Spleen (tissue), 13 donors: ENCODE measurements at places on chromosomes 16 and 17. TPM values are rescaled to one million over a fixed set of nuclear protein-coding genes. Genes with fewer than 3 reads are reported as not detected.

DNA sequence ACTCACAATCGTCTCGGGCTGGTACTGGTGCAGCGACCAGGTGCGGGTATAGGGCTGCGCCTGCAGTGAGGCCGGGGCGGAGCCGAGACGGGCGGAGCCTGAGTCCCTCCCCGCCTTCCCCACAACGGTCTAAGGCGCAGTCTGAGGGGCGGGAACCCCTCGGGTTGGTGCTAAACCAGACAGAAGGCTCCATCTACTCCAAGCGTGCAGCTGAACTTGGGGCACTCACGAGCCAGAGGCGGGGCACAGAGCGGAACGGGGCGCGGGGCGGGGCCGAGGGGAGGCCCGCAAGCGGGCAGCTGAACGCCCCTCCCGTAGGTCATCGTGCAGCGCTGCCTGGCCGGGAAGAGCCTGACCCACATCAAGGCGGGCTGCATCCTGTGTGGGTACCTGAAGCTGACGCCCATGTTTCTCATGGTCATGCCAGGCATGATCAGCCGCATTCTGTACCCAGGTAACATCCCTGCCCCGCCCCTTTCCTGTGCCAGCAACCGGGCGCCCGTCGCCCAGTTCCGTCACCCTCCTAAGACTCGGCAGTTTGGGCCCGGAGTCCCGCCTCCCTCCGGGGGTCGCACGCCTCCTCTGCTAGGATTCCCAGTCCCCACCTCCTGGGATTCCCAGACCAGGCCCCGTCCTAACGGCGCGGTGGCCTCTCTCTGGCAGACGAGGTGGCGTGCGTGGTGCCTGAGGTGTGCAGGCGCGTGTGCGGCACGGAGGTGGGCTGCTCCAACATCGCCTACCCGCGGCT, 5.0 kb downstream of the SLC5A2 start:
- peaks cover 31% of the 10 kb centered on the region for H3K36me3 ChIP-seq
- peaks cover 8% of the 10 kb centered on the region for H3K4me1 ChIP-seq
- DNase-seq: peak; percentile 93

Gene CDYL2
- 18.0 TPM for total RNA-seq

Gene MAP1LC3B
- total RNA-seq: 61.7 TPM

DNA sequence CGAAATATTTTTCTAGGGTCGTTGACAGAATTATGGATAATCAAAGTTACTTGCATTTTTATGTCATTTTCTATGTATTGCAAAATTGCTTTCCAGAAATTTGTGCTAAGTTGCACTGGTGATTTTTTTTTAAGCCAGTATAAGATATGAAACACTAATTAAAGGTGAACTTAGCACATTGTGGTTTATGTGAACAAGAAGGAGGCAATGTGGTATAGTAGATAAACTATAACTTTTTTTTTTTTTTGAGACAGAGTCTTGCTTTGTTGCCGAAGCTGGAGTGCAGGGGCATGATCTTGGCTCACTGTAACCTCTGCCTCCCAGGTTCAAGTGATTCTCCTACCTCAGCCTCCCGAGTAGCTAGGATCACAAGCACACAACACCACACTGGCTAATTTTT, 13.2 kb downstream of the DGKE start:
- no peak overlapping the region for H3K27ac ChIP-seq
- peaks cover 3% of the 10 kb centered on the region for H3K4me1 ChIP-seq
- peaks cover 11% of the 10 kb centered on the region for H3K36me3 ChIP-seq
- no peak overlapping the region for H3K4me3 ChIP-seq
- no peaks in the 10 kb centered on the region for H3K27me3 ChIP-seq
- DNase-seq: no peak

- no peak for DNase-seq
- H3K4me3 ChIP-seq: no peak overlapping the region
- no peak overlapping the region for H3K27ac ChIP-seq
- H3K4me1 ChIP-seq: peaks cover 25% of the 10 kb centered on the region
- peaks cover 3% of the 10 kb centered on the region for H3K36me3 ChIP-seq
Observed at GRCh38 chr17:16222406-16222805, 5.4 kb downstream of the PIGL start.

DNA sequence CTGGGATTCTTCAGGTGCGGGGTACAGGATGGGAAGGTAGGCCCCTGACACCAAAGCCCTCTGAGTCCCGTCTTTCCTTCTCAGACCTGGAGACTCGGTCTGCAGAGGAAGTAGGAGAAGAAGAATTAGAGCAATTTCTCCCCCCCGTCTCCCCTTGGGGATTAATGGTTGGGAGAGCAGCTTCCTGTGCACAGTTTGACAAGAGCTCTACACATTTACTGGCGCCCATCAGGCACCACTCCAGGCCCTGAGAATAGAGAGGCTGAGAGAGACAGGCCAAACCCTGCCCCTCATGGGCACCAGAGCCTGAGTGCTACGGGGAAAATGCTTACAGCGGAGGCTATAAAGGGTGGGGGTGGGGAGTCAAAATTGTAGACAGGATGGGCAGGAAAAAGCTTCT, 3.5 kb upstream of the C16orf74 start:
- peak overlapping the region; percentile 13 for H3K27ac ChIP-seq
- DNase-seq: no peak
- no peaks in the 10 kb centered on the region for H3K36me3 ChIP-seq
- H3K4me3 ChIP-seq: no peak overlapping the region
- H3K4me1 ChIP-seq: peaks cover 97% of the 10 kb centered on the region

- no peak overlapping the region for H3K4me3 ChIP-seq
- H3K4me1 ChIP-seq: no peaks in the 10 kb centered on the region
- no peaks in the 10 kb centered on the region for H3K36me3 ChIP-seq
Observed at GRCh38 chr16:66899945-66900710, 18.6 kb downstream of the CDH16 start.

- H3K36me3 ChIP-seq: no peaks in the 10 kb centered on the region
- H3K27ac ChIP-seq: no peak overlapping the region
- peaks cover 4% of the 10 kb centered on the region for H3K4me1 ChIP-seq
- H3K4me3 ChIP-seq: no peak overlapping the region
Observed at GRCh38 chr17:72614476-72614870, 478.0 kb downstream of the SLC39A11 start.

- H3K27ac ChIP-seq: no peak overlapping the region
- no peaks in the 10 kb centered on the region for H3K4me1 ChIP-seq
- H3K36me3 ChIP-seq: no peaks in the 10 kb centered on the region
- no peak for DNase-seq
Observed at GRCh38 chr17:53942898-53943297, 120.2 kb downstream of the KIF2B start.

DNA sequence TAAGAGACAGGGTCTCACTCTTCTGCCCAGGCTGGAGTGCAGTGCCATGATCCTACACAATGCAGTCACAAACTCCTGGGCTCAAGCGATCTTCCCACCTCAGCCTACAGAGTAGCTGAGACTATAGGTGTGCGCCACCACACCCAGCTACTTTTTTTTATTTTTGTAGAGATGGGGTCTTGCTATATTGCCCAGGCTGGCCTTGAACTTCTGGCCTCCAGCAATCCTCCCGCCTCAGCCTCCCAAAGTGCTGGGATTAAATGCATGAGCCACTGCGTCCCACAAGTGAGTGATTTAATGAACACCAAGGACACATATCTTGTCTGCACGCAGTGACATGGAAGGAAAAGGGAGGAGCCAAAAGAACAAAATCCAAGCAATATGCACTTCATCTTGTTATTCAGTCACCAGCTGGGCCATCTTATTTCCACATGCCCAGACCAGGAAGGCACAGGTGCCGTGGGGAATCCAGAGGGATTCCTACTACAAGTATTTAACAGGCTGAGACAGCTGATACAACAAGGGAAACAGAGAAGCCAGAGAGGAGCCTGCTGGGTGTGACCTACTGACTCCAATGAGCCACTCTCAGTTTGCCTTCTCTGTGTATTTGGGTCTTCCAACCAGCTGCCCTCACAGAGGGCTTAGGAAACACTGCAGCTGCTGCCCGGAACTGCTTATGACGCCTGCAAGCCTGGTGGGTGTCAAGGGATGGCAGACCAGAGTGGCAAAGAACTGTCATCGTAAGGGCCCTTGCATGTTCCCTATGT, 17.0 kb downstream of the LSM12 start:
- no peak overlapping the region for H3K4me3 ChIP-seq
- peaks cover 56% of the 10 kb centered on the region for H3K36me3 ChIP-seq
- no peaks in the 10 kb centered on the region for H3K4me1 ChIP-seq
- H3K27me3 ChIP-seq: no peaks in the 10 kb centered on the region

GRCh38 chr16:87949071-87949744, 2.0 kb upstream of the BANP start:
- H3K36me3 ChIP-seq: peaks cover 14% of the 10 kb centered on the region
- no peak overlapping the region for H3K4me3 ChIP-seq
- H3K27ac ChIP-seq: no peak overlapping the region
- H3K27me3 ChIP-seq: no peaks in the 10 kb centered on the region
- DNase-seq: no peak

Gene KRTAP4-3
- total RNA-seq: not detected

DNA sequence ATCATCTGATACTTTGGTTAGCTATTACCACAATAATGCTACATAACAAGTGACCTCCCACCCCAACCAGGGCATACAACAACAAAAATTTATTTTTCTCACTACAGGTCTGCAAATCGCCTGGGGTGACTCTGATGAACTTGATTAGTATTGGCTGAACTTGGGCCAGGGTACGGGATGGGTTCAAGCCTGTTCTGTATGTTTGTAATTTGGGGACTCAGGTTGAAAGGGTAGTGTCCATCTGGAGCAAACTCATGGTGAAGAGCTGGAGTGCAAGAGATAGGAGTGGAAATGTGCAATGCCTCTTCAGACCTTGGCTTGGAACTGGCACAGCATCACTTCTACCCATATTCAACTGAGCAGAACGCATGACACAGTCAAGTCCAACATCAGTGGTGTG, 16.3 kb upstream of the NKD1 start:
- DNase-seq: peak; percentile 4
- no peak overlapping the region for H3K4me3 ChIP-seq
- no peaks in the 10 kb centered on the region for H3K27me3 ChIP-seq
- H3K36me3 ChIP-seq: no peaks in the 10 kb centered on the region
- no peak overlapping the region for H3K27ac ChIP-seq
- H3K4me1 ChIP-seq: no peaks in the 10 kb centered on the region

Gene ZG16
- not detected for total RNA-seq

DNA sequence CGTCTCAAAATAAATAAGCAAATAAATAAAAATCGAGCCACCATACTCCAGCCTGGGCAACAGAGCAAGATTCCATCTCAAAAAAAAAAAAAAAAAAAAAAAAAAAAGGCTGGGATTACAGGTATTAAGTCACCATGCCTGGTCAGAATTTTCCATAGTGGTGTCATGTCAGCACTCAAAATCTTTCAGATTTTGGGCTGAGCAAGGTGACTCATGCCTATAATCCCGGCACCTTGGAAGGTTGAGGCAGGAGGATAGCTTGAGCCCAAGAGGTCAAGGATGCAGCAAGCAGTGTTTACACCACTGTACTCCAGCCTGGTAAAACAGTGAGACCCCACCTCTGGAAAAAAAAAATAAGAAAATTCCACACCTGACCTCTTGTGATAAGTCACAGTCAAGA, 52.2 kb downstream of the FBXL20 start:
- no peak overlapping the region for H3K27ac ChIP-seq
- no peak for DNase-seq
- H3K4me1 ChIP-seq: peaks cover 27% of the 10 kb centered on the region
- no peaks in the 10 kb centered on the region for H3K27me3 ChIP-seq
- no peaks in the 10 kb centered on the region for H3K36me3 ChIP-seq
- H3K4me3 ChIP-seq: no peak overlapping the region

Gene PRR35
- total RNA-seq: not detected

DNA sequence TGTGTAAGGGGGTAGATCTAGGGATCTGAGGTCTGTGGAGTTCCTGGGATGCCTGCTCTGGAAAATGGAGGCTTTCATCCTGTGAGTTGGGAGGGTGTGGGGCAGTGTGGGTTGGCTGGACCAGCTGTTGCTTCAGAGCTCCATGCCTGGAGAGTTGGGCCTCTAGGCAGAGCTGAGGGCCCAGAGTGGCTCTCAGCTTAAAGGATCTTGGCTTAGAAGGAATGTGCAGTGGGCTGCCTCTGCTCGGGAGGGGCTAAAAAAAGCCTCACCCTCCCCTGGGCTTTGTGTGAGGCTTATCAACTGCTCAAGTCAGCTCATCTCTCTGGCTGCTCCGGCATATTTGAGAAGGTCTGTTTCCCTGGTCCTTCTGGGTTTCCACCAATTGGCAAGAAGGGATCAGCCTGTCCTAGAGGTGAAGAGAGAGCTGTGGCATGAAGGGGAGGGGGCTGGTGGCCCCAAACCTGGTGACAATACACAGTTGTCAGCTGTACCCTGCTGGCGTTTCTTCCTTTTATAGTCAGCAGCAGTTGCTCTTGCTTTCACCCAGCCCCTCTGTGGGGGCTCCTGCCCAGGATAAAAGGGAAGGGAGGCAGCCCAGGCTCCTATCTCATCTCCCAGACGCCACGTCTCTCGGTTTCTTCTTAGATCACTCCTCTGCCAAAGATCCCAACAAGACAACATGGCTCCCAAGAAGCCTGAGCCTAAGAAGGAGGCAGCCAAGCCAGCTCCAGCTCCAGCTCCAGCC, at the start of gene MYL4:
Gene MYL4, plus strand, starts transcription at position 605 of the 745 bp plus-strand sequence. Its CDS starts 75 bp downstream, at position 680.
- no peak for DNase-seq
- no peak within 1 kb of the TSS for H3K4me3 ChIP-seq
- no peaks in the 10 kb centered on the region for H3K36me3 ChIP-seq
- no peaks in the 10 kb centered on the region for H3K27me3 ChIP-seq
- H3K4me1 ChIP-seq: peaks cover 53% of the 10 kb centered on the region

- no peaks in the 10 kb centered on the region for H3K27me3 ChIP-seq
- no peak overlapping the region for H3K4me3 ChIP-seq
- no peak for DNase-seq
Observed at GRCh38 chr17:57422574-57423164, 166.3 kb downstream of the MSI2 start.

Gene SPIRE2
- total RNA-seq: 2.8 TPM

Gene NPB
- total RNA-seq: 0.23 TPM

GRCh38 chr17:71922439-71922838, 198.4 kb upstream of the SOX9 start:
- no peak overlapping the region for H3K4me3 ChIP-seq
- no peaks in the 10 kb centered on the region for H3K36me3 ChIP-seq
- H3K27ac ChIP-seq: no peak overlapping the region
- no peak for DNase-seq

Gene GPR142
- total RNA-seq: 2.6 TPM
